ENCODE measurements at places on chromosomes 2 and 18.

DNA sequence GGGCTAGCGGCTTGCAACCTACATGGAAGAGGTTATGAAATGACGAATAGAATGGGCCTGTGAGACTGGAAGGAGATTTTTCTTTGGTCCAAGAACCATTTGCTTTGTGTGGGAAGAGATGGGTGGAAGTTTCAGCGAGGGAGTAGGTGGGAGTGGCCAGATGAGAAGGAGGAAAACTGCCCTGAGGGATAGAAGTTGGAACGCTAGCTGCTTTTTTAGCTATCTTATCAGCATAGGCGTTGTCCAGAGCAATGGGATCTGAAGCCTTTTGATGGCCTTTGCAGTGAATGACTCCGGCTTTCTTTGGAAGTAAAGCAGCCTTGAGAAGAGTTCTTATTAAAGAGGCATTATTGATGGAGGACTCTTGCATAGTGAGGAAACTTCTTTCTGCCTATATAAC lies 52.4 kb downstream of the SPTBN1 start:
- no peak for DNase-seq

DNA sequence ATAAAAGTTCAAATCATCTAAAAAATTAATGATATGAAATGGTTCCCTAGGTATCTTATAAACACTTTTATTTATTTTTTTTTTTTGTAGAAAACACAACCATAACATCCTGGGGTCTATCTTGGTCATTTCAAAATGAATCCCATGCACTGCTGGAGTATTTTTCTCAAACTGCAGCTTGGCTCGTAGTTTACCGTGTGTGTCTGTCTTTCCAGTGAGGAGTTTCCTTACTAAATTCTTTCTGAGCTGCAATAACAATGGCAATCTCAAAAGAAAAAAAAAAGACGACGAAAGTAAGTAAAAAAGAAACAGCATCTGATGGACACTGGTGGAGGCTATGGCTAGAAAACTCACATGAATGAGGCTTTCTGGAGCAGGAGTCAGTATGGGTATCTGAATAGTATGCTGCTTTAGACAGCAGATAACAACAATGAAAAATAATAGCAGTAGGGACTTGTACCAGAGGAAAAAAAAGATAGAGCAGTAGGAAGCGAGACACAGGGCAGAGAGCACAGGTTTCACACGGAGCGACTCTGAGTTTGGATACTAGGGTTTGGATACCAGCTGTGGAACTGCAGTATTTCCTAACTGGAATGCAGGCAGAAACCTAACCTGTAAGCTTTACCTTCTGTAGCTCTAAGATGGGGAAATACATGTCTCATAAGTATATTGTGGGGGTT lies 43.5 kb downstream of the CALCRL start:
- no peak for DNase-seq

DNA sequence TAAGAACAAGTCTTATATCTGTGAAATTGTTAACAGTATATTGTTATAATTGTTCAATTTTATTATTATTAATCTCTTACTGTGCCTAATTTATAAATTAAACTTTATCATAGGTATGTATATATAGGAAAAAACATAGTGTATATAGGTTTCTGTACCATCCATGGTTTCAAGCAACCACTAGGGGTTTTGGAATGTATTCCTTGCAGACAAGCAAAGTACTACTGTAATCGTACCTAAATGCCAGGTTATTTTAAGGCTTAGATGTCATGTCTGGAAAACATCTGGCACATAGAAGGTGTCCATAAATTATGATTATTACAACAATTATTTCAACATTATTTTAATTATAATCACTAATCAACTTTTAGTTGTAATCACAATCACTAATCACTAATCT lies 8.4 kb downstream of the ITSN2 start:
- DNase-seq = no peak

DNA sequence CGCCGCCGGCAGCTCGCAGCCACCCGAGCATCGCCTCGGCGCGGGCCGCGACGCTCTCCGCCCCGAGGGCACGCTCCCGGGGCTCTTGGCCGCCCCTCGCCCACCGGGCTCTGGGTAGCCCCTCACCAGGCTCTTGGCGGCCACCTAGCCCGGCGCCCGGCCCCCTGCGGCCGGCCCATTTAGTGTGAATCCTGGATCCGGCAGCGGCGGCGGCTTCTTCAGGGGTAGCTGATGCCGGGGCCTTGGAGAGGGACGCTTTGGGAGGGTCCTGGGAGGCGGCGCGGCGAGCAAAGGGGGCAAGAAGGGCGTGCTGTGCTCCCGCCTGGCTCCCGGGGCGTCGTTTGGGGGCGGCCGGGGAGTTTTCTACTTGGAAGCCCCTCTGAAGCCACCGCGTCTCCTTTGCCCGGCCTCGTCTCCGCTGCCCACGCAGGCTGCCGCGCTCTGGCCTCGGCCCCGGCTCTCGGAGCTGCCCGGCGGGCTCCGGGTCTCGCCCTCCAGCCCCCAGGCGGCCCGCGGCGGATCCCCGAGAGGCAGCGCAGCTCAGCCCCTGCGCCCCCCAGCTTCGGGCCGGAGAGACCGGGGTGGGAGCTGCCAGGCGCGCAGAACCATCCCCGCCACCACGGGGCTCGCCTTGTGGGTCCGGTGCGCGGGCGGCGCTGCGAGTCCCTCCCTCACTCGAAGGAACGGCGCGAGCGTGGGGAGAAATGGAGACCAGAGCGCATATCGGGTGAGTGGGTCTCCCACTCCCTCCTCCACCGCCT lies 509 bp downstream of the PIEZO2 start:
- DNase-seq = no peak
